Neuronal stem cell (in vitro differentiated cells): ENCODE measurements at places on chromosomes 5 and 9.

- peak; percentile 33 for DNase-seq
Observed at GRCh38 chr9:5326893-5327548, 12.7 kb downstream of the RLN1 start.

DNA sequence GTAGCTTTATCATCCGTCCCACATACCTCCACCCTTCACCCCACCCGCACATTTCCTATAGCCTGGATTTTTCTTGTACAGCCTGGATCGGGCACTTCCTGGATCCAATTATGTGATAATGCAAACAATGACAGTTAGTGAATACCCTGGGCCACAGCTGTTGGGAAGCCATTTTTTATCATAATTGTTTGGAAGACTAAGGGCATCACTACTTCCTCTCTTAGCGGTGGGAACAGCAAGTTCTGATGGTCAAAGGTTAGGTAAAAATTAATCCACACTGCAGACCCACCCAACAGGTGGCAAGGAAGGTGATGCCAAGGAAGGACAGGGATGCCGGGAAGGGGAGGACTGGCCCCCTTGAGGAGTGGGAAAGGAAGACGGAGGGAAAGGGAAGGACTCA, 183.7 kb downstream of the SAXO1 start:
- no peak for DNase-seq

- no peak for DNase-seq
Observed at GRCh38 chr5:122172207-122172606, 42.9 kb downstream of the ZNF474 start.

DNA sequence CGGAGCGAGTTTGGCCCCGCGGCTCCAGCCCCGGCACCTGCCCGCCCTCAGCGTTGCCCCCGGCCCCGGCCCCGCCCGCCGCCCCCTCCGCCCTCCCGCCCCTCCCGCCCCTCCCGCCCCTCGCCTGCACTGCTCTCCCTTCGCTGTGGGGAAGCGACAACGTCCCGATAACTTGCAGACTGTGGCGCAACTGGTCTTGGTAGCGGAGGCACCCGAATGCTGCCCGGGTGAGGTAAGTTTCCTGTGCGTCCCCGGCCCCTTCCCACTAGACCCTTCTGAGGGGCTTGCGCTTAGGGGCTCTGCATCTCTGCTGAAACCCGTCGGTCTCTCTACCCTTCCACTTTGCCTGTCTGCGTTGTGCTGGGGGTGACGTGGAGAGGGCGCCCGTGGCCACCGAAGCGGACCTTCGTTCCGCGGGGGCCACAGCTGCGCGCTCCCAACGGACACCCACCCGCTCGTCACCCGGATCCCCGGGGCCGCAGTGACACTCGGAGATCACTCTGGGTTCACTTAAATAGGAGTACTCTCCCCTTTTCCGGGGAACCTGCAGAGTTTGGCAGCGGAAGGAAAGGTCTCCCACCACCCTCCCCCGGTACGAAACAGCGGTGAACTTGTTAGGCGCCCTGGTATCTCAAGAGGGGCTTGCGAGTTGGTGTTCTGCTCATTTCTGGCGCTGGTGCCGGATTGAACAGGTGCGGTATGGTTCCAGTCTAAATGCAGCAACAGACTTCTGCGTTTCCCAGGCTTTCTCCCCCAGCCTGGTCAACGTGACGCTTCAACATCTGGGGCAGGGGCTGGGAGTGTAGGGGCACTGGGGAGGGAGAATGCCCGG, 707 bp downstream of the PIP5K1B start:
- no peak for DNase-seq

GRCh38 chr9:72924154-72924790, 28.6 kb downstream of the ALDH1A1 start:
- DNase-seq, result no peak

DNA sequence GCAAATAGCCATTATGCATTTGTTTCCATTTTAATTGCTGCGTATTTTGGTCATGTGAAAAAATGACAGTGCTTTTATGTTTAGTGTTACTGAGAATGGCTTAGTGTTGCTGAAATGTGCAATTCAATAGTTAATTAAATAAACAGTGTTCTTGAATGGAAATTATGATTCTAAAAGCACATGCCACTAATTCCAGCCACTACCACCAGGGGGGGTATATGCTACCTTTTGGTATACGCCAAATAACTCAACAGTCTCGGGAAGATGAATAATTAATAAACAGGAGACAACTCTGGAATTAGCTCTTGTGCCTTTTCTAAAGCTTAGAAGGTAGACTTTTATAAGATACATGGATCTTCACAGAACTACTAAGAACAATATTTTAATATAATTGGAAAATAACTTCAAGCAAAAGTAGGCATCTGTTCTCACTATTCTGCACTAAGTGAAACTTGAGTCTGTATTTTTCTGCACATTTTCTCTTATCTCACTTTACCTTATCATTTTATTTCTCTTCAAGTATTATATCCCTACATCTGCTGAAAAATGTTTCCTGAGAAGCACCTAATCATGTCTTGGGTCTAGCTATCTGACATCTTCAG, 83.5 kb upstream of the MINAR2 start:
- no peak for DNase-seq

- peak; percentile 58 for DNase-seq
Observed at GRCh38 chr9:94783102-94783682, 56.7 kb downstream of the AOPEP start.

- DNase-seq, result no peak
Observed at GRCh38 chr5:362189-362588, 40.7 kb downstream of the AHRR start.

DNA sequence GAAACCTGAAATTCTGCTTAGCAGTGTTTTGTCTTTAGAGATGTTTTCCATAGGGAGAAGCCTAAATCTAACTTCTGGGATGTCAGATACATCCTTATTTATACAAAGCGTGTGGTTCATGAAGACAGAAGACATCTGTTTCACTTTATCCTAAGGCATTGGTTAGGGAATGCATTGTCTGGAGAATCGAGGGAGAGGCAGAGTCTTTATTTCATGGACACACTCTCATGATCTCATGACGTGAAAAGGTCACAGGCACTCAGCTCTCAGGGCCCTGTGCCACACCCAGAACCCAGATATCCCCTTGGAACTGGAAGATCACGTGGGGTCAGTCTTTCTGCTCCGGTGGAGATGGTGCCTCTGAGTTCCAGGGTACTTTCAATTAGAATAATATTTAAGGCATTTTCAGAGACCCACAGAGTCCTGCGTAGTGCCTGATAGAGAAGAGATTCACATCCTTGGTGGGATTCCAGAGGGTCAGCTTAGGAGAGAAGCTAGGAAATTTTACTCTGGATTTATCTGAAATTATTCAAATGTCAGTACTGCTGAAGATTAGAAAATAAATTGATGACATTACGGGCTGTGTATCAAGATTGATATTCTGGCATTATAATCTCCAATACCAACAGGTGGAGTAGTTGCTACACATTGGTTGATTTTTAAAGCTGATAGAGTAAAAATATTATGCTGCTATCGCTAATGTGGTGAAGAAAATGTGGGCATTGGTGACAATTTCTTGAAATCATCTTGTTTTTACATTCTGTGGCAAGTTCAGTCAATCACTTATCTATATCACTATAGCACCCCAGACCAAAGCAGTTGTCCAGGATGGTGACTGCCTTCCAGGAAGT, 378.3 kb downstream of the MTRR start:
- no peak for DNase-seq

GRCh38 chr9:82191082-82191770, 202.7 kb downstream of the SPATA31D1 start:
- DNase-seq, result no peak

GRCh38 chr5:126263591-126264184, 159.5 kb upstream of the GRAMD2B start:
- no peak for DNase-seq

- DNase-seq, result no peak
Observed at GRCh38 chr9:136658849-136659535, 3.7 kb upstream of the EGFL7 start.

- DNase-seq, result no peak
Observed at GRCh38 chr5:54390015-54390414, 65.5 kb upstream of the HSPB3 start.

DNA sequence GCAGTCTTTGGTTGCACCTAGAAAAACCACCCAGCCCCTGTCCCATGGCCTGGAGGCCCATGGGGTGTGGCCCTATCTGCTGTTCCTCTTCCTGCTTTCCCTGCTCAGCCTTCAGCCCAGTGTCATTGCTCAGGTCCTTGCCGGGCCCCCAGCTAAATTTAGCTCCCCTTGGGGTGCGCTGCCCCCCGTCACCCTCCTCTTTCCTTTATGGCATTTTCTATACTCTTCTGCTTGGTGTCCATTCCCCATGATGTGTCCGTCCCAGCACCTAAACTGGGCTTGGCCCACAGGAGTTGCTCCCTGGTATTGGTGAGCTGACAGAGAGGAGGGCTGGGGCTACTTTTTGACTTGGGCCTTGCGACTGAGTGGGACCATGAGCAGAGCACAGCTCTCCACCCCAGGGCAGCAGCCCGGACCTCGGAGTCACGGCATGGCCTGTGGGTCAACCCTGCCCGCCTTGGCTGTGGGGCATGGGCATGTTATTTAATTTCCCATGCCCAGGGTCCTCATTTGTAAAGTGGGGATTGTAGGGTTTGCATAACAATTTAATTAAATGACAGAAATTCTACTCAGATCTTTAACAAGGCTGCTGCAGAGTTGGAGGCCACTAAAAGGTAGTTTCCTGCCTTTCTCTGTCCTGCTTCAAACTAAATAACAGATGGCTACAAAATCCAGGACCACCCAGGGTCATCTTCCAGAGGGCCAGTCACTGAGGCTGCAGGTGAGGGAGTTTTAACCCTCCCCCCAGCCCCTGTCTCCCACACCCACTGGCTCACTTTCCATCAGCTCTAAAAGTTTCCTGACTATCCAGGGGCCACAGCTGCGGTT, 98.2 kb downstream of the DAP start:
- no peak for DNase-seq

DNA sequence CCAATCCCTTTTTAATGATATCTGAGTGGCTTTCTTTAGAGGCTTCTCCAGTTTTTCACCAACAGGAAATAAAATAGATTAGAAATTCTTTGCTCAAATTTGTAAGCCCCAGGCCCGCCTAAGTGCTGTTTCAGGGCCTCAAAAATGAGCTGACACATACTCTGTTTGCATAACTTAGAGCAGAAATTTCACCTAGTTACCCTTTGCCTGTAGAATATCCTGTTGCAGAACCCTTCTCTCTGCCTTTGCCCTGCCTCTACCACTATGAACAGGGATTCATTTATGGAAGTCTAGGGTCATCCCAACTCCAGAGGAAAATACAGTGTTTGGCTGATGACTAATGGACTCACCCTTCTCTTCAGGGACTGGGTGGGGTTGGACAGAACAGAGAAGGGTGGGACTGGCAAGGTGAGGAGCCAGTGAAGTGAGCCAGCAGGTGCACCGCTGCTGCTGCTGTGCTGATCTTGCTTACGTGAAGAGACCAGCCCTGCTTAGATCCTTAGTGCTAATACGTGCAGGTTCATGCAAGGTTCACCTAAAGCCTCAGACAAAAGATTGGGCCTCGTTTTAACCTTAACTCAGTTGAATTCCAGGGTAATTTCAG, 22.8 kb downstream of the OSTF1 start:
- no peak for DNase-seq

GRCh38 chr5:79800979-79801827, 111.6 kb downstream of the CMYA5 start:
- no peak for DNase-seq
